ENCODE measurements at places on chromosomes 5 and 9.

DNA sequence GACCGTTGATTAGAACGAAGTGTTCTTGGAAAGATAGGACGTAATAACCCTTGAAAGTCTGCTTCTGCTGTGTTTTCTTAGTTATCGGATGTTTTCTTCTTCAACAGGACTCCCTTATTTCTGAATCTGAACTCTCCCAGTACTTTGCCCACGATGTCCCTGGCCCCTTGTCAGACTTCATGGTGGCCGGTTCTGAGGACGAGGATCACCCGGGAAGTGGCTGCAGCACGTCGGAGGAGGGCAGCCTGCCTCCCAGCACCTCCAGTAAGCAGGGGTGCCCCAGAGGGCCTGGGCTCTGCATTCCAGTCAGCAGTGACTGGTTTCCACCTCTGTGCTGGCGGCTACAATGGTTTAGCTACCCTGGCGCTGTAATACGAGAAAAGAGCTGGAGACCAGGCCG is 102.1 kb downstream of the GOLPH3 start:
- no peak for DNase-seq

GRCh38 chr9:122297512-122297911 is 32.8 kb downstream of the MRRF start:
- DNase-seq = no peak

DNA sequence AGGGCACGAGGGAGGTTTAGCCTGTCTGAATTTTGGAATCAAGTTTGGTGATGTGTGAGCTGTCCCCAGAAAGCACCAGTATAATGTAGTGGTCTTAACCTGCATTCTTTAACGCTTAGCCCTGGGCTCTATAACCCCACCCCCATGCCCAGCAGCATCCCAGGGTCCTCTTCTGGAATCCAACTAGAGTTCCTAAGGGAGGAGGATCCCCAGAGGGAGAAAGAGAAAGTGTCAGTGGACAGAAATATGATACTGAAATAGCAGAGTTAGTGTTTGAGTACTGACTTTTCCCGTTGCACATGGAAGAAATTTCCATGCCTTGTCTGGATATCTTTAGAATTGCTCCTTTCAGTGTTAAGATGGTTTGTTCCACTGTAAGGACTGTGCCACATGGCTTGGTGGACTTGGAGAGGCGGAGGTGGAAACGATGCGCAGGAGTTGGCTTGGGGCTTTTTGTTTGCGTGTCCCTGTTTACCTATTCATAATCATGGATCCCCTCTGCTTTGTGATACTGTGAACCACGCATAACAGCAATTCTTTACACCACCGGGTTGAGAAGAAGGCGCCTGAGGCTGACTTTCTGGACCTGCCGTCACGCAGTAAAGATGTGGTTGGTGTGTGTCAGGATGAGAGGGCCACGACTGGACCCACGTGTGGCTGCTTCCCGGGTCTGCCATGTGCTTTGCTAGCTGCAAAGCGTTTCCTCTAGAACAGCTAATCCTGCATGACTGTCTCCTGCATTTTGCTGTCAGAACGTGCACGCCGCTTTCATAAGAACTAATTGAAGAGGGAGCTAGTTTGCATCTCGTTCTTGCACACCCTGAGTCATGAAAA is 142.3 kb downstream of the SMARCA2 start:
- peak; percentile 73 for DNase-seq

GRCh38 chr9:113349445-113350094 is at the start of gene BSPRY:
Gene BSPRY (plus strand): TSS chr9:113349541. CDS start chr9:113349580, 39 bp downstream.
- peak; percentile 68 for DNase-seq

DNA sequence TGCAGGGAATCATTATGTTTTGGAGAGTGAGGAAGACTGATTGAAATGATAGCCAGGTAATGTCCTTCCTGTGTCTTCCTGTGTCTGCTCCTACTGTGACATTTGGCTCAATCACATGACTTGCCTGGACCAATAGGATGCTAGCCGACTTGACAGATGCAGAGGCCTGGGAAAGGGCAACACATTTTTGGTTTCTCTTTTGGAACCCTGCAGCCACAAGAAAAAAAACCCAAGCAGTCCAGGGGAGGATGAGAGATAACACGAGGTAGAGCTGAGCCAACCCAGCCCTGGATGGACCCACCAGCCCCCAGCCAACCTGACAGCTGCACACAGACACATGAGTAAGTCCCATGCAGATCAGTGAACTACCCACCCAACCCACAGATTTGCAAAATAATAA is 256.1 kb upstream of the SMARCA2 start:
- no peak for DNase-seq

GRCh38 chr5:119365847-119366539 is 10.2 kb downstream of the TNFAIP8 start:
- no peak for DNase-seq

DNA sequence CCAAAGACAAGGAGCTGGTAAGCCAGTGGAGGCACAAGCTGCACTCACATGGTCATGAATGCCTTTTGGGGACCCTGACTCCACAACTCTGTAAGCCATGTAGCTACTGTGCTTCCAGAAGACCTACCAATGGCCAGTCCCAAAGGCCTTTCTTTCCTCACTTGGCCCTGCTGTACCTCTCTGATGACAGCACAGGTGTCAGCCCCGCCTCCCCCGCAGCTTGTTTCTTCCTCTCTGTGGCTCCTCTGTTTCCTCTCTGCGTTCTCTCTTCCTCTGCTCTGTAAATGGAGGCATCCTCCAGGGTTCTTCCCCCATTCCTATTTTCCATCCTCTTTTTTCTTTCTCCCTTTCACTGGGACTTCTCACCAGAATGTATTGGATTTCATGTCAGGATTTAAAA is 26.7 kb downstream of the SH3TC2 start:
- no peak for DNase-seq

- DNase-seq = no peak
These were observed 28.0 kb upstream of the MAP1B start for GRCh38 chr5:72079288-72079687.

DNA sequence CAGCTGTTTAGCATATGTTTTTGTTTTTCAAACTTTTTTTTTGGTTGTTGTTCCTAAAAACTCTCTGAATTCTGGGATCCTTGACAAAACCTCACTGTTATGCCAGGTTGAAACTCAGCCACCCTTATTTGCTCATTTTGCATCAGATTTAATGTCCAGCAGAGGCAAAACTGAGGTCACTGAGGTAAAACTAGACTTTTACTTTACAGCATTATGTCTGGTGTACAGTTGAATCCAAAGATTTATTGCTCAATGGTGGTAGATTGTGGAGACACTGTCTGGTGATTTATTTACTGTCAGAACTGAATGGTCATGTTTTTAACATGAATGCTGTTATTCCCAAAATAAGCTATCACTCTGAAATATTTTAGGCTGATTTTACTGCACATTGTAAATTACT is 87.9 kb downstream of the FBXL7 start:
- DNase-seq = no peak

GRCh38 chr9:130948266-130948665 is 9.2 kb upstream of the FIBCD1 start:
- no peak for DNase-seq

DNA sequence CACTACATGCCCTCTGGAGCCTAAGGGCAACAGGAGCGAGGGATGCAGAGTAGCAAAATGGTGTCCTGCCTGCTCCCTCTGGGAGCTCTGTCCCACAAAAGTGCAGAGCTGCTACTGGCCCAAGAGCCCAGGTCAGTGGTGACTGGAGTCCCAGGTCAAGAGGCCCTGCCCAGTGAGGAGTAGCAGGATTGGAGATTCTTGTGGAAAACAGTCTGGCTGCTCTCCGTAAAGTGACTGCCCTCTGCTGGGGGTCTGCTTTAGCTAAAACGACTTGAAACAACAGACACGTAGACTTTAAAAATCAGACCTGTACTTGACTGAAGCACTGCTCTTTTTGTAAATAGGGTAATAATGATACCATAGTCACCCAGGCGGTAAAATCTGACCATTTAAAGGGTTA is 917.0 kb downstream of the MAT2B start:
- DNase-seq = no peak

DNA sequence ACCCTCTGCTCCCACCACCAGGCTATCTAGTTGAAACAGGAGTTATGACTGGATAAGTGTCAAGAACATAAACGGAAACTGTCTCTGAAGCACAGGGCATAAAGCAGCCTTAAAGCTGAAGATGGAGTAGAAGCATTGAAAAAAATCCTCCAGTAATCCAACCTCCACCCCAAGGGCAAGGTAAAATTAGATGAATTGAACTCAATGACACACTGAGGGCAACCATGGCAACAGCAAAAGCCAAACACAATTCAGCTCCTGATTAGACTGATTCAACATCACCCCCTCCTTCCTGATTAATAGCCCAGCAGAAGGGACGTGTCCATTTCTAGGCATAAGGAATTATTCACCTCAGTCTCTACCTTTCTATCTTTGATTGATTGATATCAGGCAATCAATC is 183.2 kb upstream of the MAP3K1 start:
- no peak for DNase-seq

DNA sequence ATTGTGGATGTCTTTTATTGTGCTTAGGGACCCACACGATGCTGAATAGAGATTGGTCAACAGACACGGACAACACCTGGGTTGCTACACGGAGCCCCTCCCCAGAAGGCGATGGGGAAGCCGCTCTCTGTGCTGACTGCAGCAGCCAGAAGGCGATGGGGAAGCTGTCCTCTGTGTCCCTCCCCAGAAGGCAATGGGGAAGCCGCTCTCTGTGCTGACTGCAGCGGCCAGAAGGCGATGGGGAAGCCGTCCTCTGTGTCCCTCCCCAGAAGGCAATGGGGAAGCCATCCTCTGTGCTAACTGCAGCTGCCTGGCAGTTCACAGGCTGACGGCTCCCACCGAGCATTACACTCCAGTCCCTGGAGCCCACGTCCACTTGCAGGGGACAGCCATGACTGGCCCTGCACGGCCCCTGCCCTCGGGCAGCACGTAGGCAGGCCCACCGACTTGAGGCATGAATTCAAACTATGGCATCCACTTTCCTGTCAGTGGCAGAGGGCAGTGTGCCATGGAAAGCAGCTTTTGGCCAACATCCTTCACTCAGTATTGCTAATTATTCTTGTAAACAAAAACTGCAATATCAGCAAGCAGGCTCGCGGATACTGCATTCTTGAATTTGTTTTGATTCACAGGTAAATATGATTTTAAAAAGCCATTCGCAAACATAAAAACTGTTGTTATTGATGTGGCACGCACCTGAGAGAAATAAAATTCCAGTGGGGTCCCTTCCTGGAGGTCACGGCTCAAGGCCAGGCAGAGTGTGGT is 48.1 kb upstream of the CLPTM1L start:
- DNase-seq = no peak

DNA sequence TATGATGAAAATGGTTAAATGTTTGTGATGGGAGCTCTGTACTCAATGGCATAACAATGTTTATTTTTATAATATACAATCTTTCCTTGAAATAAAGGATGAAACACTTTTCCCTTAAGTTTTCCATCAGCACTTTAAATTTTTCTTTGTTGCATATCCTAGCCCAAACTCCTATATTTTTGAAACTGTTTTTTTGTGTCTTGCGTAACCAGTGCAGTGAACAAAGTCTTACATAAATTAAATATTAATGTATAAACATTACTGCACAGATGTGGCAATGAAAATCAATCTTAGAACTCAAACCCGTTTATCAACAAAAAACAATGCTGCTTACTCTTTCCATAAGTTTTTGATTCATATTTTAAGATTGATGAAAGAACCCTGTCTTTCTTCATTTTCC is 34.1 kb upstream of the IL31RA start:
- DNase-seq = no peak

DNA sequence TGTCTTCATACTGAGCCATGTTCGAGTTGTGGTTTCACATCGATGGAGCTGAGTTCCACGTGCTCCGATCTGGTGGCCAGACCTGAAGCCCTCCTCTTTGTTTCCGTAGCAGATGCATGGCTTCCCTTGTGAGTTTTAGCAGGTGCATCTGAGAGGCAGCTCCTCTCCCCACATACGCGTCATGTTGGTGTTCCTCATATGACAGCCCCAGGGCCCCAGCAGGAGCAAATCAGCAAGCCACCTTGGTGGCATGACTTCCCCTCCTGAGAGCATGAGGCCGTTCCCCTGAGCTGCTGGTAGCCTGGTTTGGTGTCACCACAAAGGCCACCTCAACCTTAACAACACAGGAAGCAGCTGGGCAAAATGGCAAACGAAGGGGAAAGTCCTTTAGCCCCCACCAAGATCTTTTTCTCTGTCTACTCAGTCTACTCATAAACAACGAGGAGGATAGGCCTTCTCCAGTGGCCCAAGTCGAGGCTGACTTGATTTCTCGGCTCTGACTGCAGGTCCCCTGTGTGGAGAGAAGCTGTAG is 5.9 kb downstream of the CYFIP2 start:
- DNase-seq = peak; percentile 88
